Gastrocnemius medialis (tissue), 4 donors: ENCODE measurements at places on chromosomes 3 and 15. TPM values are rescaled to one million over a fixed set of nuclear protein-coding genes. Genes with fewer than 3 reads are reported as not detected.
A peak's percentile ranks its signal among the peaks of the same experiment; 100 is the strongest.

DNA sequence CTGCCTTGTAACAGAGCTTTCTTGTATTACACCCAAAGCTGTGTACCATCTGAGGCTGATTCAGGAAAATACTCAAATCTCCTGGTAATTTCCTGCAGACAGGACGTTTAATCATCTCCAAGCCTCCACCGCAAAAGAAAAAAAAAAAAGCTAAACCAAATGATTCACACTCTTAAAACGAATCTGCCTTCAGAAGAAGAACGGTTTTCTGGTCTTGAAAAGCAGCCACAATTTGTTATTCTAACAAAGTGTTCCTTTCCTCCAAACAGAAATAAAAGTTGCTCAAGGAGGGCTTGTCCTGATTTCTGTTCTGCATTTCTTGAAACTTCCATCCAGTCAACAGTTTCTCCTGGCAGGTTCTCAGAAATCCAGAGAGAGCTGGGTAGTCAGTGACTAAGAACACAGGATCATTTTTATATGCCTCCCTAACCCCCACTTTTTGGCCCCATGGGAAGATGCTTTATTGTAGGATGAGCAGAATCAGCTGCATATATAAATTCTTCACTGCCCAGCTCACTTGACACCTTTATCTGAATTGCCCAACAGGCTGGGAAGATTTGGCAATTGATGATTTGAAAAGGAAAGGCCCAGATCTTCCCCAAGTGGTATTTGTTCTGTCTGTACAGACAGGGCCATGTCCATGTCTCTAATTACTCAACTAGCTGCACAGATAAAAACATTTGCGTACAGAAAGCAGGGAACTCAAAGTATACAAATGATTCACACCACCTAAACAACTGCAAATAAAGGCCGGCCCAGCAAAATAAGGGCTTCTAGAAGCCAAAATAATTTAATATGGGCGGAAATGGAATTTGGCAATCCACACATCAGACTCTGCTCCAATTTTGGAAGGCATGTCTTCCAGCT lies 41.0 kb upstream of the PRICKLE2 start:
- peak overlapping the region; percentile 69 for H3K4me3 ChIP-seq
- H3K27ac ChIP-seq, result peak overlapping the region; percentile 81
- DNase-seq, result peak; percentile 11
- no peaks in the 10 kb centered on the region for H3K36me3 ChIP-seq
- H3K4me1 ChIP-seq, result peaks cover 18% of the 10 kb centered on the region

GRCh38 chr3:154496978-154497377 lies 67.0 kb upstream of the GPR149 start:
- no peak overlapping the region for H3K4me3 ChIP-seq
- no peak for DNase-seq
- H3K36me3 ChIP-seq, result no peaks in the 10 kb centered on the region
- H3K4me1 ChIP-seq, result no peaks in the 10 kb centered on the region

DNA sequence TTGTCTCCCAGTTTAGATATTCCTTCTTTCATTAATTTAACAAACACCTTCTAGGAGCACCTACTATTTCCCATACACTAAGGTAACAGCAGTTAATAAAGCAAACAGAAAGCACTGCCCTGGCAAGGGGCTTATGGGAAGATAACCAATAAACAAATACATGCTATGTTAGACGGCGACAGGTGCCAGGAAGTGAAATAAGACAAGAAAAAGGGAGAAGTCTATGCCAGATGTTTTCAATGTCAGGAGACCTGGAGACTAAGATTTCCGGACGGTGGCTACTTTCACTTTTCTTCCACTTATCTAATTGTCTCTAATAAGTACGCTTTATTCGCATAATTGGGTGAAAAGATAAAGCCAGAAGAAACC lies 32.5 kb upstream of the ZNF445 start:
- peaks cover 7% of the 10 kb centered on the region for H3K36me3 ChIP-seq
- peak overlapping the region; percentile 83 for H3K4me3 ChIP-seq
- H3K4me1 ChIP-seq, result peaks cover 15% of the 10 kb centered on the region
- no peaks in the 10 kb centered on the region for H3K27me3 ChIP-seq
- peak overlapping the region; percentile 89 for H3K27ac ChIP-seq

- no peak overlapping the region for H3K4me3 ChIP-seq
- H3K27me3 ChIP-seq, result no peaks in the 10 kb centered on the region
- H3K36me3 ChIP-seq, result no peaks in the 10 kb centered on the region
- DNase-seq, result no peak
- H3K27ac ChIP-seq, result no peak overlapping the region
- peaks cover 8% of the 10 kb centered on the region for H3K4me1 ChIP-seq
Measured at GRCh38 chr3:130831719-130832400, 62.0 kb upstream of the ATP2C1 start.

DNA sequence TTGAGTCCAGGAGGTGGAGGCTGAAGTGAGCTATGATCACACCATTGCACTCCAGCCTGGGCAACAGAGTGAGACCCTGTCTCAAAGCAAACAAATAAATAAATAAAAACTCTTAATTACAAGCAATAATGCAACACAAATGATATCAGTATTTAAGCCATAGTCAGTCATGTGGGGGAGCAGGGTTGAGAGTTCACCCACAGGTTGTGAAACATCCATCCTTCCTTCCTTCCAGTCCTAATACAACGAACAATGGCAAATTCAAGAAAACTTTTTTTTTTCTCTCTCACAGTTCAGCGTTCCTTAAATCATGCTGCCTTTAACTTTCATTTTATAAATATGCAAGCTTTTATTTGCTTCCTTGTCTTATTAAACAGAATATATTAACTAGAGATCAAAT lies 24.1 kb downstream of the ZNF592 start:
- H3K4me3 ChIP-seq, result no peak overlapping the region
- peaks cover 19% of the 10 kb centered on the region for H3K4me1 ChIP-seq
- no peaks in the 10 kb centered on the region for H3K27me3 ChIP-seq
- DNase-seq, result no peak
- no peaks in the 10 kb centered on the region for H3K36me3 ChIP-seq

- DNase-seq, result no peak
- H3K36me3 ChIP-seq, result no peaks in the 10 kb centered on the region
- no peak overlapping the region for H3K27ac ChIP-seq
- H3K4me1 ChIP-seq, result no peaks in the 10 kb centered on the region
- H3K4me3 ChIP-seq, result no peak overlapping the region
Measured at GRCh38 chr3:190444006-190444405, 5.7 kb downstream of the TMEM207 start.

- H3K4me1 ChIP-seq, result no peaks in the 10 kb centered on the region
- no peak overlapping the region for H3K27ac ChIP-seq
- H3K4me3 ChIP-seq, result no peak overlapping the region
- no peaks in the 10 kb centered on the region for H3K27me3 ChIP-seq
Measured at GRCh38 chr3:45153658-45154437, 7.7 kb upstream of the CDCP1 start.

GRCh38 chr15:68277131-68277602 lies 378 bp upstream of the FEM1B start:
- no peaks in the 10 kb centered on the region for H3K27me3 ChIP-seq
- H3K4me3 ChIP-seq, result peak overlapping the region; percentile 77
- H3K36me3 ChIP-seq, result peaks cover 4% of the 10 kb centered on the region
- peak overlapping the region; percentile 98 for H3K27ac ChIP-seq

The CCRL2 gene
- 0.29 TPM for total RNA-seq

GRCh38 chr3:177538750-177539730 lies 341.8 kb upstream of the TBL1XR1 start:
- H3K27me3 ChIP-seq, result no peaks in the 10 kb centered on the region
- no peak for DNase-seq
- H3K27ac ChIP-seq, result no peak overlapping the region
- peaks cover 24% of the 10 kb centered on the region for H3K4me1 ChIP-seq

DNA sequence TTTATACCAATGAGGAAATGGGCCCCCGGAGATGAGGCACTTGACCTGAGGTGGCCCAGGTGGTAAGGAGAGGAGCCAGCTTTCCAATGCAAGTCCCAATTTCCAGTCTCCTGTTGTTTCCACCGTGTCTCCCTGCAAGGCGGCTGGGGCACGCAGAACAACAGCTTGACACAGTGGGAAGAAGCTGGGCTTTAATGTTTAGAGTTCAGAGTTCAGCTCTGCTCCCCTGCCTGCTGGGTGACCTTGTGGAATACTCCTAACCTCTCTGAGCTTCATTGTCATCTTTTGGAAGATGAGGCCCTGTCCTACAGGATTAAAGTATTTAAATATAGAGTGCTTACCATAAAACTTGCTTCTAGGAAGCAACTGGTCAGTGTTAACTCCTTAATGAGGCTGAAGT lies 80.3 kb downstream of the SMAD3 start:
- peak overlapping the region; percentile 77 for H3K27ac ChIP-seq
- peaks cover 95% of the 10 kb centered on the region for H3K4me1 ChIP-seq
- no peak overlapping the region for H3K4me3 ChIP-seq
- H3K36me3 ChIP-seq, result no peaks in the 10 kb centered on the region
